Type B pancreatic cell (in vitro differentiated cells): ENCODE measurements at places on chromosomes 6 and 20. TPM values are rescaled to one million over a fixed set of nuclear protein-coding genes. Genes with fewer than 3 reads are reported as not detected.

GRCh38 chr20:568673-569415 lies 25.3 kb upstream of the CSNK2A1 start:
- H3K4me1 ChIP-seq = peaks cover 14% of the 10 kb centered on the region
- no peaks in the 10 kb centered on the region for H3K36me3 ChIP-seq
- H3K27ac ChIP-seq = no peak overlapping the region
- H3K27me3 ChIP-seq = peaks cover 27% of the 10 kb centered on the region
- no peak overlapping the region for H3K4me3 ChIP-seq

- no peaks in the 10 kb centered on the region for H3K36me3 ChIP-seq
- no peak for DNase-seq
- H3K27me3 ChIP-seq = no peaks in the 10 kb centered on the region
- H3K4me1 ChIP-seq = no peaks in the 10 kb centered on the region
- no peak overlapping the region for H3K27ac ChIP-seq
- H3K4me3 ChIP-seq = no peak overlapping the region
These were observed 31.7 kb downstream of the SAMHD1 start for GRCh38 chr20:36919715-36920333.

GRCh38 chr6:139050770-139051313 lies 22.3 kb downstream of the ABRACL start:
- H3K27ac ChIP-seq = no peak overlapping the region
- no peaks in the 10 kb centered on the region for H3K4me1 ChIP-seq
- H3K36me3 ChIP-seq = no peaks in the 10 kb centered on the region
- no peak for DNase-seq
- no peaks in the 10 kb centered on the region for H3K27me3 ChIP-seq
- H3K4me3 ChIP-seq = no peak overlapping the region

DNA sequence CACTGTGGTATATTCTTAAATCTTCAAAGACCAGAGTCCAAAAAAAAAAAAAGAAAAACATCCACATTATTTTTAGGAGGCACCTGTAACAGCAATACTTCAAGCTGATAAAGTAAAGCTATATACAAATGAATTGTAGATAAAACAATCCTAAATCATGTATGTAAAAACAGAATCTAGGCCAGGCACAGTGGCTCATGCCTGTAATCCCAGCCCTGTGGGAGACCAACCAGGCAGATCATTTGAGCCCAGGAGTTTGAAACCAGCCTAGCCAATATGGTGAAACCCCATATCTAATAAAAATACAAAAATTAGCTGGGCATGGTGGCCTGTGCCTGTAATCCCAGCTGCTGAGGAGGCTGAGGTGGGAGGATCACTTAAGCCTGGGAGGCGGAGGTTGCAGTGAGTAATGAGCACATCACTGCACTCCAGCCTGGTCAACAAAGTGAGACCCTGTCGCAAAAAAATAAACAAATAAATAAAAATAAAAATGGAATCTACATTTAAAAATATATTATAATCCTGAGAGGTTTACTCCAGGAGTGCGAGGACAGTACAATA lies 7.3 kb downstream of the NAPB start:
- peaks cover 4% of the 10 kb centered on the region for H3K36me3 ChIP-seq
- H3K27ac ChIP-seq = no peak overlapping the region
- H3K4me1 ChIP-seq = peaks cover 20% of the 10 kb centered on the region

GRCh38 chr6:30317913-30318589 lies 8.7 kb upstream of the TRIM39 start:
- H3K27ac ChIP-seq = no peak overlapping the region
- DNase-seq = no peak
- peaks cover 20% of the 10 kb centered on the region for H3K36me3 ChIP-seq
- no peaks in the 10 kb centered on the region for H3K27me3 ChIP-seq

LHFPL5 gene
- total RNA-seq = not detected in 2 replicates

DNA sequence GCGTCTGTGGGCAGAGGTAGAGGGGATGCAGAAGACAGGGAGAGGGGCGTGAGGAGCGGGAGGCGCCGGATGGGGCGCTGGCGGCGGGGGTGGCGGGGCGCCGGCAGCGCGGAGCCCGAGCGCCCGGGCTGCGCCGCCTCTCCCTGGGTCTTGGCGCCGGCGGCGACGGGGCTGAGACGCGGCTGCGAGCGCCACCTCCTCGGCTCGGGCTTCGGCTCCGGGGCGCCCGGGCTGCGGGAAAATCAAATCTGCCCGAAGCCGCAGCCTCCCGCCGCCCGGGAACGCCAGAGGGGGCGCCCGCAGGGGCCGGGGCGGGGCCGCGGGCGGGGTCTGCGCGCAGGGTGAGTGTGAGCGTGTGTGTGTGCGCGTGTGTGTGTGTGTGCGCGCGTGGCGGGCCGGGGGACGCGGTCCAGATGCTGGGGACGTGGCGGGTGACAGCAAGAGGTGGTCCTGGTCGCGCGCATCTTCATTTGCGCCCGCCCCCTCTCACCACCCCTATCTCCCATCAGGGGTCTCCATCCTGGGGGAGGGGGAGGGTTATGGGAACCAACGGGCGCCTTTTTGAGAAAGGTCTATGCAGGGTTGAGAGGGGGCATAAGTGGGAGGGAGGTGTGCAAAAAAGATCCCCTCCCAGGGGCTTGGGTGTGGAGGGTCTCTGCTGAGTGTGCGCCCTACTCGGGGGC lies 646 bp upstream of the CPNE5 start:
- peaks cover 73% of the 10 kb centered on the region for H3K27me3 ChIP-seq
- peak overlapping the region; percentile 83 for H3K4me3 ChIP-seq
- no peak overlapping the region for H3K27ac ChIP-seq
- peaks cover 16% of the 10 kb centered on the region for H3K4me1 ChIP-seq
